Dermis blood vessel endothelial cell (primary cell): ENCODE measurements at places on chromosomes 1 and 21. TPM values are rescaled to one million over a fixed set of nuclear protein-coding genes. Genes with fewer than 3 reads are reported as not detected.

The RAVER2 gene
- 7.5 and 9.2 TPM in 2 replicates for total RNA-seq

The SMIM11 gene
- total RNA-seq, result 2.0 and 2.4 TPM in 2 replicates

The DAB1 gene
- not detected in 2 replicates for total RNA-seq

The MLLT11 gene
- total RNA-seq, result 1.2 and 3.6 TPM in 2 replicates

The PEX10 gene
- 33.4 and 44.9 TPM in 2 replicates for total RNA-seq

The RAB25 gene
- total RNA-seq, result not detected in 2 replicates

The CLDN19 gene
- 0.05 TPM in 1 of 2 replicates, not detected in the other for total RNA-seq

DNA sequence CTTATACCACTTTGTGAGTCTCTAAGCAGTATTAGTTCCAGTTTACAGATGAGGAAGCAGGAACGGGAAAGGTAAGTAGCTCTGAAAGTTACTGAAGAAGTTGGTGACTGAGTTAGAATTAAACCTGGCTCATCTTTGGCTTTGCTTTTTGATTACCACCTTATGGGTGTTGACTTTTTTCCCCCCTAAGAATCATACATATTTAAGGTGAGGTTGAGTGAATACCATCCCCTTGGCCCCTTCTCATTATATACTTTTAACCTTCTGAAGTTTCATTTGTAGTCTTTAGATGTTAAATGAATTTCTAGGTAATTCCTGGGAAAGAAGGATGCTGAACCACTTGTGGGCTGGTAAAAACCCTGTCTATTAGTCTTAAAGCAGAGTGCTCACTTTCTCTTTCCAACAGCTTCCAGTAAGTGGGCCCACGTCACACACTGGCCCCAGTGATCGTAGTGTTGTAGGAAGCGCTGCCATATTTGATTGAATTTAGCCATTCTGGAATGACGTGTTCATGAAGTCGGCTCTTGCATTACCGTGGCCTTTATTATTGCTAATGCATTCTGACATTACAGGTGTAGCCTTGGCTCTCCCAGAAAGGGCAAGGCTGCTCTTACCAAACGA, 46.9 kb downstream of the PEX14 start:
- no peak for DNase-seq

The LRRC8C gene
- total RNA-seq, result 30.0 and 40.4 TPM in 2 replicates

DNA sequence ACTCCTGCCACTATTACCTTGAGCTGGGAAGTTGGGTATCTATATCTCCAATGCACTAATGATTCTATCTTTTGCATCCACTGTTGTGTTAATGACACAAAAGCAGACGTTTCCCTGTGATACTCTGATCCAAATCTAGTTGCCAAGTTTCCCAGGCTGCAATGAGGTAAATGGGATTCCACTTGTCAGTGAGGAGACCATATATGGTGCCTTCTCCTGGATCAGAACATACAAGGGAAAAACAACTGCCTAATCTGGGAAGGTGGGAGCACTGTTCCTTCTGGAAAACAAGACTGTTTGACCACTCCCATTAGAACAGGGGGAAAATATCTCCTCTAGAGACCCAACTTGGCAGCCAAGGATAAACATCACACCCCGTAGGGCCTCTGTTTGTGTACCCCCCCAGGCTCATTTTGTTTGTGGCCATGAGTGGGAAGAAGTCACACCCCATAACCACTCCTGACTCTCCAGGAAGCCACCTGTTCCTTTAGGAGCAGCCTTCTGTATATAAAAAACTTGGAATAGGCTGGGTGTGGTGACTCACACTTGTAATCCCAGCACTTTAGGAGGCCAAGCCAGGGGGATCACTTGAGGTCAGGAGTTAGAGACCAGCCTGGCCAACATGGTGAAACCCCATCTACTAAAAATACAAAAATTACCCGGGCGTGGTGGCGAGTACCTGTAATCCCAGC, 28.5 kb upstream of the SLC6A9 start:
- no peak for DNase-seq

DNA sequence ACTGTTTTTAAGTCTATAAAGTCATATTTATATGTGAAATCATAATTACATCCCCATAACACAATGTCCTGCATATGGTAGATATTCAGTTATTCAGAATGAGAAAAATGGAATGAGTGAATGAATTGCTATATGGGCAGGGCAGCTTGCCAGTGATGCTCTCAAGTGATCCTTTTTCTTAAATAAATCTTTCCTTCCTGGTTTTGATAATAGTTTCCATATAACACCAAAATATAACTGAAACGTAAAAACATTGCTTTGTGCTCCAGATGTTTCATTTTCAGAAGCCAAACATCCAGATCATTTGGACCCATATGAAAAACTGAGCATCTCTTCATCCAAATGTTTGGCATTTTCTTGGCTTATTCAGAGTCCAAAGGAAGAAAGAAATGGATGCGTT, 30.2 kb upstream of the RGS8 start:
- DNase-seq, result no peak

DNA sequence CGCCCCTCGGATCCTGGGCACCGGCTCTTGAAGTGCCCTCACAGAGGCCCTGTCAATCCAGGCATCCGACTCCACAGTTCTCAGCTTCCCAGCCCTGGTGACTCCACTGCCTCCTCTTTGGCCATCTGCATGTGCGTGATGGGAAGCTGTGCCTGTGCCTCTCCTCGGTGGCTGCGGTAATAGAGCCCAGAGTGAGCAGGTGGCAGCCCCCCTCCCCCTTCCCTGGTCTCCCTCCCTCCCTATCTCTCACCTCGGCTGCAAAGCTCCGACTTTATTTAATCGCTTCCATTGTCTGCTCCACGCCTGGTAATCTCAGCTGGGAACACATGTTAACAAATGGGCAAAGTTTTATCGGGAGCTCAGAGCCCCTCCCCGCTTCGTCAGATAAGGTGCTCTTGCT, 91.9 kb downstream of the IGSF21 start:
- DNase-seq, result no peak
